ENCODE measurements at places on chromosomes 2 and 18. TPM values are rescaled to one million over a fixed set of nuclear protein-coding genes. Genes with fewer than 3 reads are reported as not detected.

Gene DHRS9
- 1.6 TPM for total RNA-seq

Gene HTRA2
- total RNA-seq = 30.2 TPM

Gene SP140
- 1.7 TPM for total RNA-seq

Gene RTP5
- total RNA-seq = not detected

Gene SKA1
- total RNA-seq = 2.6 TPM

Gene RAB6C
- total RNA-seq = 0.10 TPM

Gene KIAA2012
- total RNA-seq = 0.21 TPM

Gene XDH
- total RNA-seq = 0.21 TPM

Gene ESCO1
- 32.6 TPM for total RNA-seq

Gene FAM237A
- total RNA-seq = not detected

Gene ASTL
- not detected for total RNA-seq

Gene CD302
- total RNA-seq = 24.5 TPM

Gene PNKD
- total RNA-seq = 32.9 TPM

Measured in tongue (tissue), 3 donors.